Activated CD4-positive, alpha-beta T cell treated with anti-CD3 and anti-CD28 coated beads for 4 hours (primary cell): ENCODE measurements at places on chromosomes 6 and 20.

DNA sequence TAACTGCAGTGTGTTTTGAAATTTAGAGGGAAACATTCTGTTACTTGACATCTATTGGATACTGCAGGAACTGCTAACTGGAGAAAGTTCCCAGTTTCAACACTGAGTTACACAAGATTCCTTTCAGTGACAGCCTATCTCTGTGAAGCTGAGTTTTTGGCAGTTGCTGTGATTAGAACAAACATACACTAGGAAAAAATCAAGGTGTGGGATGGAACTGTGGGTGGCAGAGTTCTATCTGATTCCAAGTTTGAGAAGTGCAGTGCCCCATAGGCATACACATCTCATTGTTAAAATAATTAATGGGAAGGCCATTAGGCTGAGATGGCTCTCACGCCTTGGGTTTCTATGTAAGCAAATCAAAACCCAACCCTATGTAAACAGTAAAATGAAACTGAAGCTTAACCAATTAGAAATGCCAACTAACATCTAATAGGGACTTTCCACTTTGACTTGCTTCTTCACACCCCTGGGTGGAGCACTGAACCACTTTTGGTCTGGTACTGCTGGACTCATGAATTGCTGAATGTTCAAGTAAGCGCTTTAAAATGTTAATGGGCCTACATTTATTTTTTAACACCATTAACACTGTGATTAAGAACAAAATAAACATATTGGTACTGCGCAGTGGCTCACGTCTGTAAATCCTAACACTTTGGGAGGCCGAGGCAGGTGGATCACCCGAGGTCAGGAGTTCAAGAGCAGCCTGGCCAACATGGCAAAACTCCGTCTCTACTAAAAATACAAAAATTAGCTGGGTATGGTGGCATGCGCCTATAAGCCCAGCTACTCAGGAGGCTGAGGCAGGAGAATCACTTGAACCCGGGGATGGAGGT lies 55.2 kb upstream of the TBC1D7 start:
- DNase-seq: peak; percentile 13

DNA sequence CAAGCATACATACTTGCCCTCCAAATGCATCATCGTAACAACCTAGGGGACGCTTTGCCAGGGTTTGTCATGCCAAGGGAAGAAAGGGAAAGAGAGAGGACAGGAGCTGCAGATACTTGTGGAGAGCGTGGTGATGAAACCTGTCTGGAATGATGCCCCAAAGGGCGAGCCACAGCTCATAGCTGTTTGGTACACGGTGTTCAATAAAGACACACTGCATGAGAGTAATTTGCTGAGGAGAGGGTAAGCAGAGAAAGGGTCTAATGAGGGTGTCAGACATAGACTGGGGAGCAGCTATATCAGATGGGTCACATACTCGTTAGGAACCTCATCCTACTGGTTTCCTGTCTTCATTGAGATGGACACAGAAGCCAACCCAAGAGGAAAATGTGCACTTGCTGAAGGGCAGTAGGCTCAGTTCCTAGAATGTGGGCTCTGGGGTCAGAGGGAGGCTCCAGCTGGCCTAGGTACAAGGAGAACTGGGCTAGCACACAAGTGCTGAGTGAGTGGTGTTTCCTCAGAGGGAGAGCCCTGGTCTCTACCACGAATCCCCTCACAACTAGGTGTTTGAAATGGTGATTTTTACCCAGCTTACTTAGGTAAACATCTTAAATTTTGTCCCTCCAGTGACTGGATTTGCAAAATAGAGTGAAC lies 5.2 kb upstream of the FOXO3 start:
- DNase-seq: no peak

DNA sequence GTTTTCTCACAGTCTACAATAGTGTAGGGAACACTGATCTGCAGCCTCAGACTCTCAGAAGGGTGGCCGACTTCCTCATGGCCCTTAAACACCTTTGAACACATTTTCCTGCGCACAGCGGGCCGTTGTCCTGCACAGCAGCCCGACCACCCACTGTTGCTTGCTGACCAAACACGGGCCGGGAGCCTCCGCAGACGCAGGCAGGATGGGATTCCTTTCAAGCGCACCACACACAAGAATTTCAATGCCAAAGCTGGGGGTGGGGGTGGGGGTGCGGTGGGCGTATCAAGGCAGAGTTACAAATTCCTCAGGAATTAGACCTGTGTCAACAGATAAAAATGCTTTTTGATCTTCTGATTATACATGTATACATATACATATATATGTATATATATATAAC lies 74.5 kb downstream of the HUS1B start:
- DNase-seq: no peak

GRCh38 chr20:17281478-17281877 lies 54.6 kb downstream of the PCSK2 start:
- no peak for DNase-seq

DNA sequence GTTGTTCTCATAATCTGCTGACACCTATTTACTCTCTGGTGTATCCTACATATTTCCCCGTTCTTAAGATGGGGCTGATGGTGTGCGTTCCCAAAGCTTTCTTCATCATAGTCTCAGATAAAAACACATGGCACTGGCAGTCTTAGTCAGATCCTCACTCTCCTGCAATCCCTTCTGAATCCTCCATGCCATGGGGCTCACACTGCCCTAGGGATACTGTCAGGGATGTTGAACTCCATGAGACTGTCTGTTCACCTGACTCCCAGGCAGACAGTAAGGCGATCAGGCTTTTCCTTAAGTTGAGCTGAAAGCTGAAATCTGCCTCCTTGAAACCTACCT lies 76.0 kb downstream of the SLX4IP start:
- DNase-seq: no peak

GRCh38 chr6:2510316-2510715 lies 240.4 kb downstream of the MYLK4 start:
- no peak for DNase-seq

- no peak for DNase-seq
Observed at GRCh38 chr6:137291441-137291840, 72.3 kb upstream of the IFNGR1 start.

DNA sequence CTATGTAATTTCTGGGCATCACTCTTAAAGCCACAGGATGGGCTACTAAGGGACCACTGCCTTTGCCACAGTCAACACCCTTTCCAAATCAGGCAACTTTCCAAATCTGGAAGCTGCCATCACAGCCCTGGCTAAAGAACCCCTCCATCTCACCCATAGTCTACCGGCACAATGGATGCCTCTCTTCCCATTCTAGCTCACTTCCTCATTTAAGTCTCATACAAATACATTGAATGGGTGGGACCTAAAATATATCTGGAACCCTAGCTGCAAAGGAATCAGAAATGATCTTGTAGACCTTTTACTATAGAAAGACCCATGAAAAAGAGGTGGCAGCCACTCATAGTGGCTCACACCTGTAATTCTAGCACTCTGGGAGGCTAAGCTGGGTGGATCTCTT lies 3.3 kb upstream of the TREML4 start:
- DNase-seq: no peak
